ENCODE measurements at places on chromosomes 11 and 22.

DNA sequence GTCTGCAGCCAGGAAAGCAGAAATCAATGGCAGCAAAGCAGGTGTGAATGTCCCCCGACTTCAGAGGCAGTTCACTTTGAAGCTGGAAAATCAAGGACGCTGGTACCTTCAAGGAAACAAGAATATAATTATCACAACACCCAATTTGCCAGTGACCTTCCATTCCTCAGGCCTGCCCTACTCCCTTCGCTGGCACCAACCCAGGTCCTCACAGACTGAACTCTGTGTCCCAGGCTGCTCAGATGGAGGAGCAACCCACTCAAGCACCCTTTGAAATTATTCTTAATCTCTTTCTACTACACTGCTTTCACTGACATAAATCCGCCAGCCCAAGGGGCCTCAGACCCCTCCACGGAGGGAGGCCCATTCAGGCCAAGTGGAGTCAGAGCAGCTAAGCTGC, 64.7 kb upstream of the WT1 start:
- no peak for DNase-seq

GRCh38 chr11:37298173-37298572, 700.1 kb upstream of the RAG2 start:
- DNase-seq = no peak

- DNase-seq = no peak
Measured at GRCh38 chr11:1203505-1204271, 19.2 kb upstream of the MUC5B start.

DNA sequence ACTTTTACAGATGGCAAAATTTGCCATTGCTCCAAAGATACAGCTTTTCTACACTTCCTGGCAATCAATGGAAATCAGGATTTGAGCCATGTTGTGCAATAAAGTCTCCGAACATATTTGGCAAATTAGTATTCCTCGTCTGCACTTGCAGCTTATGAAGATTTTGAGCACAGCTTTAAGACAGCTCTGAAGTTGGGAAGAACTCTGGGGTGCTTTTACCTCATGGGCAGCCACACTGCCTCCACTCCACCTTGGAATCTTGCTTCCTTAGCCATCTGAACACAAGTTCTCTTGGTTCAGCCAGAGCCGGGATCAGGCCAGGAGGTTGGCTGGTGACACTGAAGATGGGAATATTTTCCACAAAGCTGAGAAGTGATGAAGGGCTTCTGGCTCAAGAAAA, 191.2 kb downstream of the CWF19L2 start:
- DNase-seq = no peak

DNA sequence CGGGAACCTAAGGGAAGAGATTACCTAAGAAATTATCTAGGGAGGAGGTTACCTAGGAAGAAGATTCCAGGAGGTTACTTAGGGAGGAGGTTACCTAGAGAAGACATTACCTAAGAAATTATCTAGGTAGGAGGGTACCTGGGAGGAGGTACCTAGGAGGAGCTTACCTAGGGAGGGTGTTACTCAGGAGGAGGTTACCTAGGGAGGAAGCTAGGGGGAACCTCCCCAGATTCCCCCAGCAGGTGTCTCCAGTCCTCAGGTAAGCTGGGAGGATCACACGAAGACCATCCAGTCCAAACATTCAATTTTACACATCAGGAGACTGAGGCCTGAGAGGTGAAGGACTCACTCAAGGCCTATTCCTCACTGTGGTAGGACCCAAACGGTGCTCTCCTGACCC, 482.8 kb downstream of the TBC1D22A start:
- no peak for DNase-seq

DNA sequence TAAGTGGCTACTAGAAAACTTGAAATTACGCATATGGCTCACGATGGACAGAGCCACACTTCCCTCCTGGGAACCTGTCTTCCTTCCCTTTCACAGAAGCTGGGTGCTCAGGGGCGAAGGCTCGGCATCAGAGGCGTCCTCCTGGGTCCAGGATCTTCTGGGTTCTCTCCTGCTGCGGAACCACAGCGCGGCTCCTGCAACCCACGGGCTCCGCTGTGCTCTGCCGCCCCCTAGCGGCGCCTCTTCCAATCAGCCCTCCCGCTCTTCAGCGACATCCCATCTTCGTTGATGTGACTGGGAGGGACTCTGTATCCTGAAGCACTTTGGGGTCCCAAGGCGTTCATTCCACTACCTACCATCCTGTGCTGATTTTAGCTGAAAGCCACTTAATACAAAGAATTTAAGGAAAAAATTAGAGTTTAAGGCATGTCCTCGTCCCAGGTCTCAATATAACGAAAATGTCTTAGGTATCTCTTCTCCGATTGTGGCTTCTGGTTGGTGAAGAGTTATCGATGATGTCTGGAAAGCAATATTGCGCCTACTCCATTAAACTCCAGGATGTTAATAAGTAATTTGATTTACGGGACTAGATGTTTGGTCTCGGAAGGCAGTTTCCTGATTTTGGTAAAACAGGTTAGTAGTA, 14.8 kb upstream of the RPS3 start:
- DNase-seq = peak; percentile 49

Data from fibroblast of skin of right quadriceps (primary cell).